Activated CD4-positive, CD25-positive, alpha-beta regulatory T cell treated with anti-CD3 and anti-CD28 coated beads, Interleukin-2, amount 50 U/mL, for 72 hours (primary cell): ENCODE measurements at places on chromosomes 4 and X.
A peak's percentile ranks its signal among the peaks of the same experiment; 100 is the strongest.

DNA sequence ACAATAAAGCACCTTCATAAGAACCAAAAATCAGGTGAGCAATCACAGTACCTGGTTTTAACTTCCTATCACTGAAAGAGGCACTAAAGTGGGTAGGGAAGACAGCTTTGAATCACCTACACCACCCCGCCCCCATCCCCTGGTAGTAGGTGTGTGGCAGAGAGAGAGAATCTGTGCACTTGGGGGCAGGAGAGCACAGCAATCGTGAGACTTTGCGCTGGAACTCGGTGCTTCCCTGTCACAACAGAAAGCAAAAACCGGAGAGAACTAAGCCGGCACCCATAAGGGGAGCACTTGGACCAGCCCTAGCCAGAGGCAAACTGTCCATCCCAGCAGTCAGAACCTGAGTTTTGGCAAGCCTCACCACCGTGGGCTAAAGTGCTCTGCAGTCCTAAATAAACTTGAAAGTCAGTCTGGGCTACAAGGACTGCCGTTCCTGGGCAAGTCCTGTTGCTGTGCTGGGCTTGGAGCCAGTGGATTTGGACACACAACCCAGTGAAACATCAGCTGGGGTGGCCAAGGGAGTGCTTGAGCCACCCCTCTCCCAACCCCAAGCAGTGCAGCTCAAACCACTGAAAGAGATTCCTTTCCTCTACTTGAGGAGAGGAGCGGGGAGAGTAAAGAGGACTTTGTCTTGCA, 32.1 kb downstream of the NDUFB11 start:
- DNase-seq = no peak

- no peak for DNase-seq
These were observed 5.1 kb upstream of the DCLK2 start for GRCh38 chr4:150072906-150073714.

- no peak for DNase-seq
These were observed 28.8 kb downstream of the ARHGAP10 start for GRCh38 chr4:147760695-147761094.

DNA sequence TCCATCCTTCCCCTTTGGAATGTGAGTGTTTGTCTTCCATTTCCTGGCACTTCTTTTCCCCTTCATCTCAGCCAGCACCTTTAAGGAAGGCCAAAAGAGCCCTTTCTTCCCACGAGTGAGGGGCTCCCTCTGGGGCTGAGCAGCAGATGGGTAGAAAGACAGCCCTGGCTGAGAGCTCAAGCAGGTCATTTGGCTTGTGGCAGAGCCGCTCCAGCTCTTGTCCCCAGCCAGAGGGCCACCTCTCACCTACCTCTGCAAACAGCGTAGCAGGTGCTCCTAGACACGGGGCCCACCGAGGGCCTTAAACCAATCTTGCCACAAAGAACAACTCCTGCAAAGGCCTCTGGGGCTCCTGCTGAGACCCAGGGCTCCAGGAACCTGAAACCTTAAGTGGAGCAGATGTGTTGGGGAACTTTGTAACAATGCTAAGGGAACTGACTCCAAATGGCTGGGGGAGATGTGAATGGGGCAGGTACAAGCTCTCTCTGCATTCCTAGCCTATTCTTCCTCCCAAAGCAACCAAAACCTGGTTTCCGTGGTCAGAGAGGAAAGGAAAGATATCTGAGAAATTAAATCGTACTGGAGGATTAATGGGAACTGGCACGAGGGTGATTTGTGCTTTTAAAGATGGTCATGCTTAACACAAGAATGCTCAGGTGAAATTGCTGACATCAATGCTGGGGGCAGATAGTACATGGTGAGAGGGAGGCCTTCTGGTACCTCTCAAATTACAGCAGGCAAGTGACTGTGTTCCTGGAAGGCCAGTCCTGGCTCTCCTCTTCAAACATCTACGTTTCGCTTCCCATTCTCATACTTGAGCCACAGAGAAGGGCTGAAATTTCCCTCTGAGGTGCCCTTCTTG, 27.0 kb downstream of the TFDP3 start:
- DNase-seq = no peak

DNA sequence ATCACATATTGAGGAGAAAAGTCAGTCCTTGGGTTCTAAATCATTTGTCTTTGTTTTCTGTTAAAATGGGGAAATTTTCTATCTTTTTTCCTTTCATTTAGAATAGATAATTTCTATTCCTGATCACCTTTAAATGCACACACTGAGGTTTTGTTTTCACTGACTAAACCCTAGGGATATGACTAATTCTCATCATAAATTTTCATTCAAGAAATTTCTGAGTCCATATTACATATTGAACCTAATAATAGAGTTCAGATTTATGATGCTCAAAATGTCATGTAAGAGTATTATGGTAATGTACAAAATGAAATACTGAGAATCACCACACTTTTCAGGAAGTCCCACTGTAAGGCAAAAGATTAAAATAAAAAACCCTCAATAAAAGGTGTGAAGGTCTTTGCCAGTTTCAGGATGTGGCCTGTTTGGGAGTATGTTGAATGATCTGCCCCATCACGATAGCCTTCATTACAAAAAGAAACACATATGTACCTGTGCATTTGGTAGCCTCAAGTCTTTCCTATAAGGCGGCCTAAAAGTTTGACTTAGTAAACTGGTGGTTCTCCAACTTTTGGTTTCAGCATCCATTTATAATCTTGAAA, 49.4 kb downstream of the LEF1 start:
- DNase-seq = no peak

GRCh38 chr4:155954118-155954685, 536 bp upstream of the CTSO start:
- DNase-seq = peak; percentile 30

- no peak for DNase-seq
These were observed 56.1 kb downstream of the FAM13A start for GRCh38 chr4:89000844-89001360.

- DNase-seq = no peak
These were observed 21.2 kb downstream of the FGFBP1 start for GRCh38 chr4:15917297-15917696.

GRCh38 chr4:153154007-153154975, 50.0 kb upstream of the TRIM2 start:
- DNase-seq = no peak

DNA sequence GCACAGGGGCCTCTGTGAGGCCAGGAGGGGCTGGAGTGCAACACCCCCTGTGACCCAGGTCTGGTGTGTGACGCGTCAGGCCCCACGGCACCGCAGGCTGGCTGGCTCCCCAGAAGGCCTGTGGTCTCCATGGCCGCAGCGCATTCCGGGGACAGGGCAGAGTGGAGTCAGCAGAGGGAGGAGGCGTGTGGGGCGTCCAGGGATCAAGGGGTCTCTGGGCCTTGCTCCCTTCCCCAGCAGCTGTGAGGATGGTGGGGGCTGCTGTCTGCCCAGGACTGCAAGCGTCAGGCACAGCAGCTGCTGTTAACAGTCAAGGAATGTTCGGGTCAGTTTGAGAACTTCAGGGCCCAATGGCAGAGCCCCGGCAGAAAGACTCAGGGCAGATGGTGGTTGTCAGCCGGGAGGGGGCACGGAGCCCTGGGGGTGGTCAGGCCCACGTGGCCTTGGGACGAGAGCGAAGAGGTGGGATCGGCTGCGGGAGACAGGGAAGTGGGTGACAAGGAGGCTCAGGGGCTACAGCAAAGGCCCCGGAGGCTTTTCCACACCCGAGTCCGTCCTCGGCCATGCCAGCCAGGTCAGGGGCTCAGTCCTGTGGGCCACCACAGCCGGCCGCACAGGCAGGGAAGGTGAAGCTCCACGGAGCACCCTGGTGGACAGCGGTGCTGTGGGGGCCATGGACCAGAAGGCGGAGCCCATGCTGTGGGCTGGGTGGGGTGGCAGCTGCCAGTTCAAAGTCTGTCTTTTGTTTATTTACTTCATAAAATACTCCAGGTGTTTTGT, 18.3 kb downstream of the PCGF3 start:
- no peak for DNase-seq

DNA sequence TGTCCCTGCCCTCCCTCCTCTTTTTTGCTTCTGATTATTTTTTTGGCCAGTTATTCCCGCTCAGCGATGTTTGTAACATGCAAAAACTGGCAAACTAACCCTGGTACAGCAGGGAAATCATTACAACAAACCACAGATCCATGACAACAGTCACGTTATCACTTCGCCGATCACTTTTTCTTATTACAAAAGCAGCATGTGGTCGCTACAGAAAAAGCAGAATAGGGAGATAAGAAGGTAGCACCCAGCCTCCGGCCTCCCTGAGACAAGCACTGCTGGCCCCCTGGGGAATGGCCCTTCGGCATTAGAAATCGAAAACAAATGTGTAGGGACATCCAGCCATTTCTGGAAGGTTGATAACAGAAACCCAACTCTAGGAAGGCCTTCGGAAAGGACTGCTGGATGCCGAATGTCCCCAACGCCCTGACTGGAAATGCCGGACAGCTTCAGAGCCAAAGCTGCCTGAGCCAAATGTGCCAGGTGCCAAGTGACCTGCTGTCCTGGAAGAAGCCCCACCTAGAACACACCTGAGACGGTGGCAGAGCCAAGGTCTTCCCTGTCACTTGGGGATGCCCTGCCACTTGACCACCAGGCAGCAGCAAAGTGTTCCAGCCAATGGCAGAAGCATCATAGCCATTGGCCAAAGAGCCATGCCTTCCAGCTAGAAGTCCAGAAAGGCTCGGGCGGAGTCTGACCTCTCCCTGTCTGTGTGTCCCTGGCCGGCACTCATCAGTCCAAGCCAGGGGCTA, 2.9 kb downstream of the IDH3G start:
- no peak for DNase-seq

GRCh38 chr4:19319607-19320006, 932.1 kb upstream of the SLIT2 start:
- DNase-seq = no peak

DNA sequence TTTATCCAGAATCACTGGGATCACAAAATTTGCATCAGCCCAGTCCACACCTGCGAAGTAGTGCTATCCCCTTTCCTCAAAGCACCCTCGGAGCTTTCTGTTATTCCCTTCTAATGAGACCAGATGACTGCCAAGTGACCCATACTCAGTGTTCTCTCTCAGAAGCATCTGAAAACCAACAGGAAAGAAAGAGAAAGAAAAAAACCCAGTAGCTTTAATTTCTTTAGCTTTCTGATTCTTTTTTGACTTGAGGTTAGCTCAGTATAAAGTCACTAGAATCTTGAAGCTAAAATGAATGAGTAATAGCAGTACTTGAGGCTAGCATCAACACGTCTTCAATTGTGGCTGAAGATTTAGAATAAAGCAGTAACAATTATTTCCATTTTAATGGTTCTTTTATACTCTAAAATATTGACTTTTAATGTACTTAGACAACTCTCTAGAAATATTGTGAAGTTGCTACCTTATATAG, 124.4 kb downstream of the ANK2 start:
- DNase-seq = no peak

DNA sequence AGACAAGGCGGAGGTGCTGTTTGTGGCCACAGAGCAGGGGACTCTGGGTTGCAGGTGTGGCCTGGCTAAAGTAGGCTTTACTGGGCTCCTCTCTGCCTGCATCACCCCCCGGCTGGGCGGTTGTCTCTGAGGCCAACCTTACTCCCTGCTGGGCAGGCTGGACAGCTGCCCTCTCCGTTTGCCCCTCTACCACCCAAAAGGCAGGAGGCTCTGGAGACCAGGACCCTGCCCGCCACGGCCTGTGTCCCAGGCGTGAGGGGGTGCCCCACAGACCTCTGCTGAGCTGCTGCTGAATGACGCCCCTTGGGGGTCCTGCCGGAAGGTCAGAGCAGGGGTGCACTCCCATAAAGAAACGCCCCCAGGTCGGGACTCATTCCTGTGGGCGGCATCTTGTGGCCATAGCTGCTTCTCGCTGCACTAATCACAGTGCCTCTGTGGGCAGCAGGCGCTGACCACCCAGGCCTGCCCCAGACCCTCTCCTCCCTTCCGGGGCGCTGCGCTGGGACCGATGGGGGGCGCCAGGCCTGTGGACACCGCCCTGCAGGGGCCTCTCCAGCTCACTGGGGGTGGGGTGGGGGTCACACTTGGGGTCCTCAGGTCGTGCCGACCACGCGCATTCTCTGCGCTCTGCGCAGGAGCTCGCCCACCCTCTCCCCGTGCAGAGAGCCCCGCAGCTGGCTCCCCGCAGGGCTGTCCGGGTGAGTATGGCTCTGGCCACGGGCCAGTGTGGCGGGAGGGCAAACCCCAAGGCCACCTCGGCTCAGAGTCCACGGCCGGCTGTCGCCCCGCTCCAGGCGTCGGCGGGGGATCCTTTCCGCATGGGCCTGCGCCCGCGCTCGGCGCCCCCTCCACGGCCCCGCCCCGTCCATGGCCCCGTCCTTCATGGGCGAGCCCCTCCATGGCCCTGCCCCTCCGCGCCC, 920 bp downstream of the HTT-AS start:
- no peak for DNase-seq

GRCh38 chr4:88989990-88990389, 67.0 kb downstream of the FAM13A start:
- no peak for DNase-seq
